ENCODE measurements at places on chromosomes 12 and 14.

GRCh38 chr12:41334390-41334789, 146.3 kb downstream of the PDZRN4 start:
- DNase-seq, result no peak

- DNase-seq, result no peak
These were observed 210.7 kb downstream of the PPM1H start for GRCh38 chr12:62724285-62724684.

DNA sequence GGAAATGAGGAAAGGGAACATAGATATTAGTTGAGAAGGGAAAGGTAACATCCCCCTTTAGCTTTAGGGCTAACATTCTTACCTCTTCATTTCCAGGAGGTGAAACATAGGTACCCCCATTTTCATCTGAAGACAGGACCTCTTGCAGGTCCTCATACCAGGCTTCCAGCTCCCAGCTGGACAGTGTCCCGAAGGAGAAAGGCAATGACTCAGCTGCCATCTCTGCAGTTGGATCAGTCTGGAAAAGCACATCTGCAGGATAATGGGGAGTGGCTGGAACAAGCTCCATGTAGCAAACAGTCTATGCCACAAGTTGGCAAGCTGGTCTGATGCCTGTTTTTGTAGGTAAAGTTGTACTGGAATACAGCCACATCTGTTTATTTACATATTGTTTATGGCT, 3.1 kb downstream of the DDIT3 start:
- DNase-seq, result no peak

- DNase-seq, result no peak
These were observed 97.2 kb upstream of the SYT1 start for GRCh38 chr12:78767264-78767981.

DNA sequence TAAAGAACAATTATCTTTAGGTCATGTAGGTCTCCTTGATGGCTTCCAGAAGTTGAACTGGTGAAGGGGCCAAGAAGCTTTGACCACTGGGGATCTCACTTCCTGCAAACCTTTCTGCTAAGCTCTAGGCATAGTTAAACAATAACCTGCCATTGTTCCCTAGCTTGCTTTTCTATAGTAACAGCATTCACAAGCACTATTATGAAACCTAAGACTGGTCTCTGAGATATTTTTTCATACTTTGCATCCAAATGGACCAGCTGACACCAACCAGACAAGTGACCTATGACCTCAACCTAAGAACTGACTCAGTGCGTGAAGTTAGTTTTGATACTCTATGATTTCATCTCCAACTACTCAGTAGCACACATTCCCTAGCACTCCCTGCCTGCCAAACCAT, 129.1 kb downstream of the PTPRB start:
- DNase-seq, result no peak

DNA sequence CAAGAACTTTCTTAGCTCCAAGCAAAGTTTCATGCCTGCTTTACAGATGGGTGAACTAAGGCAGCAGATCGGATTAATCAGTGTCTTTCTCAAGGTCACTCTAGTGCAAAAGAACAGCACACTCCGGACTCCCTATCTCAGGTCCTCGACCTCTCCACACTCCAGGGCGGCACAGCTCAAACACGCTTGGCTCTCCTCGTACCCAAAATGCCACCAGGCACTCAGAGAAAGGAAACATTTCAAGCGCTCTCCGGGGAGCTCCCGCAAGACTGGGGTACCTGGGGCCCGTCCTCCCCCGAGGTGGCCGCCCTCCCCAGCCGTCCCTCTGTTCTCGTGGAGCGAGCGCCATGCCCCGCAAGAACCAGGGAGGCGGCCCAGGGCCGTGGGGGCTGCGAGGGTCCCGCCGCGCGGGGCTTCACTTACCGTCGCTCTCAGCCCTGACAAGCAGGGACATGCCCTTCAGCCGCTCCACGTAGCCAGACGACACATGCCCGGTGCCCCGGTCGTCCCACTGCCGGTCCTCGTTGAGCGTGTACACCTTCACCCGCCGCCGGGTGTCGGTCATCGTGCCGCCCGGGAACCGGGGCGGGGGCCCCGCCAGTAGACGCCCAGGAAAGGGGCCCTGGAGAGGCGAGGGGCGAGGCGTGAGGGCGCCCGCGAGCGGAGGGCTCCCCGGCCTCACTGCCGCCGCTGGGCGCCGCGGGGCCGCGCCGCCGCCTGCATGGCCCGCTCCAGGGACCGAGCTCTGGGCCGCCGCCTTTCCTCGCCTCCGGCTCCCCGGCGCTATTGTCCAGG, 830 bp downstream of the PPP4R3A start:
- no peak for DNase-seq

GRCh38 chr14:71538938-71539649, 393.1 kb upstream of the RGS6 start:
- DNase-seq, result no peak

GRCh38 chr14:55238019-55238680, 33.1 kb upstream of the FBXO34 start:
- no peak for DNase-seq

- DNase-seq, result no peak
These were observed 316.4 kb downstream of the NOVA1 start for GRCh38 chr14:26281280-26281998.

DNA sequence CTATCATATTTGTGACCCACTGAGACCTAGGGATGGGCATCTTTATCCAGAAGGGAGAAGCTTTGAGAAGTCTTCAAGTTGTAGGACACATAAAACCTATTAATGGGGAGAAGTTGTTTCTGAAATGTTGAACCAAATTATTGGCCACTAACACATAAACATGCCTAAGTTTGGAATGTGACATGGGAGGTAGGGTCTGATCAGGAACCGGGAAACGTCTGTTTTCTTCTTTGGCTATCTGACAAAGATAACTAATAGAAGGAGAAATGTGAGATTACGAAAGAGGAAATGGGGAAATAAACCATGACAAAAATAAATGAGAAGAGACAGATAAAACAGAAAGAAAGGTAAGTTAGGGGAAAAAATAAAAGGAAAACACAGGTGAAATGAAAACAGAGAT, 425.2 kb downstream of the EGLN3 start:
- no peak for DNase-seq

- no peak for DNase-seq
These were observed 26.3 kb upstream of the ULK1 start for GRCh38 chr12:131867891-131868675.

DNA sequence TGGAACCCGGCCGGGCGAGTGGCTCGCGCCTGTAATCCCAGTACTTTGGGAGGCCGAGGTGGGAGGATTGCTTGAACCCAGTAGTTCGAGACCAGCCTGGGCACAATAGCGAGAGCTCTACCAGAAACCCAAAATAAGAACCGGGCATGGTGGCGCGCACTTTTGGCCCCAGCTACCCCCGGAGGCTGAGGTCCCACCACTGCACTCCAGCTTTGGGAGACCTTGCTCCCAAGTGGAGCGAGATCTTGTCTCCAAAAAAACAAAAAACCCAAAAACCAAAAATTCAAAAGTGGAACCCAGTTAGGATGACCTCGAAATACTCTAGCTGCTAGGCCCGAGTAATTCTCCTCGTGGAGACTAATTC, 769 bp upstream of the VTI1B start:
- DNase-seq, result no peak

- no peak for DNase-seq
These were observed 78.8 kb downstream of the ERC1 start for GRCh38 chr12:1069846-1070245.

DNA sequence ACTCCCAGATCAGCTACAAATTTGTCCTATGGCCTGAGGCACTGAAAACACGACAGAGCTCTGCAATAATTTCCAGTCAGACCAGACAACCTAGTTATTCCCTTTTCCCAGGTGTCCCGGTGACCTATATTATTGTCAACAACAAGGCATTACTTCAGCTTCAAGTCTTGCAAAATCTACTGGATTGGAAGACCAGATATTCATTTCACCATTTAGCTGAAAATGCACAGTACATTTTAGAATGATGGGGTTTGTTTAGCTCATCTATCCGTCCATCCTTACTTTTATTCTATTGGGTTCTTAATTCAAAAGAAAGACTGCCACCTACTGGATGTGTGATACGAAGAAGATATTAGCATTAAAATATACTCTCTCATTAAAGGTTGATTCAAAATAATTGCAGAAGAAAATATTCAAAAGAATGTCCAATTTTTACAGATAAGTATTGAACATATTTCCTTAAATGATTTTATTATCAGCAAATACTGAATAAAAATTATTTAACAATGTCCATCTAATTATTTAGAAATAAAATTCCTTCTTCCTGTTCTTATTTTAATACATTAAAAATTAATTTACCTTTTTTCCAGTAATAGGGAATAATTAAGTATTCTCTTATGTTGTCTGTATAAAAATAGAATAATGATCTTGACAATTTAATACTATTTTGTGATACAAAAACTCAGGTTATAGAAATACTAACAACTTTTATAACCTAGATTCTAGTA, 244.9 kb upstream of the LRIG3 start:
- DNase-seq, result no peak

DNA sequence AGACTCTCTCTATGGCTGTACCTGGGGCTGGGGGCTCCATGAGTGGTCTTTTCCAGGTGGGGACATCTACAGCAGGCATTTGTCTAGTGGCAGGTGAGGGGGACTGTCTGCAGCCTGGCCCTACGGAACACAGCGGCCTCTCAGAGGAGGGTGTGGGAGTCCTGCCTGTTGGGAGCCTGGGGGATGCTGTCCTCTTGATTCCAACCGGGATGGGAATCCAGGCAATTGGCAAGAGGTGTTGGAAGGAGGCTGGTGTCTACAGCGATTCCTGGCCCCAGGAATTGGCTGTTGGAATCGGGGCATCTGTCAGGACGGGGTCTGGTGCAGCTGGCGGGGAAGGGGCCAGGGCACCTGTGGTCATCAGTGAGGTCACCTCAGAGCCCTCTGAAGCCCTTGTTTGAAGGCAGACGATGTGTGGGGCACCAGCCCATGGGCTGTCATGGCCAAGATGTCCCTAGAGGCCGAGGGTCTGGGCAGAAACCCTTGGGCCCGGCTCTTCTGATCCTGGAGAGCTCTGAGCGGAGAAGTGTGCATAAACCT, 386.3 kb downstream of the TMEM121 start:
- DNase-seq, result no peak

DNA sequence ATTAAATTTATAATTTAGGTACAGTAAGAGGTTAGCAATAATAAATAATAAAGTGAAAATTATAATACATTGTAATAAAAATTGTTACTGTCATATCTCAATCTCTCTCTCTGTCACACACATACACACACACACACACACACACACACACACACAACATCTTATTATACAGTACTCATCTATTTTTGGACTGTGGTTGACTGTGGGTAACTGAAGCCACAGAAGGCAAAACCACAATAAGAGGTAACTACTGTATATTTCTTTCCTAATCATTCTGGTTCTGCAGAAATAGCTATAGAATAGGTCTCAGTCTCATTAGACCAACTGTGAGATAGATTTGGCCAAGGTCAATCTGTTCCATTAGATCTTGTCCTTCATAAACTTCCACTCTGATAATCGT, 33.1 kb upstream of the PTPRO start:
- DNase-seq, result no peak

DNA sequence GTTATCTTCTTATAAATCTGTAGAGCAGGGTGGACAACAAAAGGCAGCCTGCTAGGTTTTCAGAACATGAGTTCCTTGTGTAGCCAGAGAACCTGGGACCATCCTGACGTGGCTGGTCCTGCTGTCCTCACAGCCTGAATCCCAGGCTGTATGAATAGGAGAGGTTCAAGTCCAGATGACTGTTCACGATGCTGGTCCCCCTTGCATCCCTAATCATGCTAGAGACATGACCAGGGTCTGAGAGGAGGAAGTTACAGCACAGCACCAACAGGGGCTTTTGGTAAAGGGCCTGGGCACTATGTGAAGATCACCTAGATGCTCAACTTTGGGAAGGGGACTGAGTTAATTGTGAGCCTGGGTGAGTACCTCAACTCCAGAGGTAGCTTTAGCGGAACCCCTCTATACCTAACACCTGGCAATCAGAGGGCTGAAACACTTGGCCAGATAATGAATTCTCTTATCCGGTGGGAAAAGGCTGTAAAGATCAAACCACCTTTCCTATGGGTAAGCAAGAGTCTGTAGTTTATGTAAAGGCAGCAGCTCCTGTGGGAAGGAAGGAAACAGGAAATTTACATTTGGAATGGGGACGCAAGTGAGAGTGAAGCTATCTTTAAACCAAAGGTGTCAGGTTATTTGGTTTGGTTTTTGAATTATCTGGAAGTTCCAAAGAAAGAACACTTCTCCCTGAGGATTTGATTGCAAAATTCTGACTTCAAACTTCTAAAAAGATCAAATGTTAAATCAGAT, 112.8 kb downstream of the DAD1 start:
- DNase-seq, result no peak

- no peak for DNase-seq
These were observed 616.6 kb downstream of the KCNH5 start for GRCh38 chr14:62428429-62429203.

DNA sequence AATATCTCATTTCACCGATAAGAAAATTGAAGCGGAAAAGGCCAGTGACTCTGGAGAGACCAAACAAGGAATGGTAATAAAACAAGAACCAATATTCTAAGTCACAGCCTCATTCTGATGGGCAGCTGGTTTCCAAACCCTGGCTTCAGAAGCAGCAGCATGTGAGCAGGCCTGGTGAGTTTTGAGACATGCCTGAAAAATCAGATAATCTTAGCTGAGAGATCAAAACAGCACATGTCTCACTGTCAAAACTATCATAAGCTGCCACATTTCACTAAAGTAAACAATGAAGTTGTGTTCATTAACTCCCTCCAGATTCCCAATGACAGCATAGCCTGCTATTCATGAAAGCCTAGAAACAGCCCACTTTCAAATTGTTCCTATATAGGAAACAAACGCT, 36.5 kb downstream of the CIT start:
- no peak for DNase-seq

DNA sequence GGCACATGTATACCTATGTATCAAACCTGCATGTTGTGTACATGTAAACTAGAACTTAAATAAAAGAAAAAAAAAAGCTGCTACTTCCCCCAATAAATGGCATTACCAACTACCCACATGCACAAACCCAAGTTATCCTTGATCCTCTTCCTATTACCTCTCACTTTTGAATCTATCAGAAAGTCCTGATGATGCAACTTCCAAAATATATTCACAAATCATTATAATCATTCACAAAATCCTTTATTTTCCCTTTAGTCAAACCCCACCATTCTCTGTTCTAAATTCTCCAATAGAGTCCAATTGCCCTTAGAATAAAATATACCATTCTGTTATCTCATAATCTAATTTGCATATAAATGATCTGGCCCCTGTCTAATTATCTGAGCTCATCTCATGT, 92.0 kb downstream of the PLEKHG7 start:
- DNase-seq, result no peak

- no peak for DNase-seq
These were observed 60.9 kb upstream of the DUSP6 start for GRCh38 chr12:89413234-89413633.

DNA sequence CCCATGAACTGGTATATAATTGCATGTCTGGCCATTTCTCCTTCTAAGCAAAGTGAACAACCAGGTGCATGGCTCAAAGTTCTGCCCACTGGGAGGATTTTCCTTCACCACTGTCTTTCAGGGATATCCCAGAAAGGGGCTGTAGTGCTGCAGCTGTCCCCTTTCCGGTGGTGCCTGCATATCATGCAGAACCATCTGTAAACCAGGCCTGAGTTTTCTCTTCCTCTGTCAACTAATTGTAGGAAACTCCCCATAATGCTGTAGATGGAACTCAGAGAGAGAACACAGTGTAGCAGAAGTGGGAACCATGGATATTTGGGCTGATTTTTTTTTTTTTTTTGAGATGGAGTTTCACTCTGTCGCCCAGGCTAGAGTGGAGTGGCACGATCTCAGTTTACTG, 45.6 kb upstream of the CRY1 start:
- no peak for DNase-seq

GRCh38 chr12:45220363-45220931, 4.6 kb downstream of the ANO6 start:
- no peak for DNase-seq
